ENCODE measurements at places on chromosomes 12 and 14.
A peak's percentile ranks its signal among the peaks of the same experiment; 100 is the strongest.

- no peak for DNase-seq
Observed at GRCh38 chr12:98389593-98389992, 125.8 kb upstream of the TMPO start.

DNA sequence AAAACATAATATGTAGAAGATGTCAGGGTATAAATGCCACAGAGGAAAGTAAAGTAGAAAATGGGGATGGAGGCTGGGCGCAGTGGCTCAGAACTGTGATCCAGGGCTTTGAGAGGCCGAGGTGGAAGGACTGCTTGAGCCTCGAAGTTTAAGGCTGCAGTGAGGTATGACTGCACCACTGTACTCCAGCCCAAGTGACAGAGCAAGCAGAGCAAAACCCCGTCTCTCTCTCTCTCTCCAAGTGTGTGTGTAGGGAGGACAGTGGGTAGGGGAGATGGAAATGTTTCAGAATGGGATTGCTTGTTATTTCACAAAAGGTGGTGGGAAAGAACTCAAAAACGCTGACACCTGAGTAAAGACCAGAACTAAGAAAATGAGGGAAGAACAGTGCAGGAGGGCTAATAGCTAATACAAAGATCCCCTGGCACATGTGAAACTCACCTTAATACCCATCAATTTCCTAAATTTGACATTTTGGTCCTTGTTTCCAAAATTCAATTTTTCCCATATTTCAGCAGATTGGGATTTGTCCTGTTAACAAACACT, 5.7 kb upstream of the ZCCHC8 start:
- no peak for DNase-seq

DNA sequence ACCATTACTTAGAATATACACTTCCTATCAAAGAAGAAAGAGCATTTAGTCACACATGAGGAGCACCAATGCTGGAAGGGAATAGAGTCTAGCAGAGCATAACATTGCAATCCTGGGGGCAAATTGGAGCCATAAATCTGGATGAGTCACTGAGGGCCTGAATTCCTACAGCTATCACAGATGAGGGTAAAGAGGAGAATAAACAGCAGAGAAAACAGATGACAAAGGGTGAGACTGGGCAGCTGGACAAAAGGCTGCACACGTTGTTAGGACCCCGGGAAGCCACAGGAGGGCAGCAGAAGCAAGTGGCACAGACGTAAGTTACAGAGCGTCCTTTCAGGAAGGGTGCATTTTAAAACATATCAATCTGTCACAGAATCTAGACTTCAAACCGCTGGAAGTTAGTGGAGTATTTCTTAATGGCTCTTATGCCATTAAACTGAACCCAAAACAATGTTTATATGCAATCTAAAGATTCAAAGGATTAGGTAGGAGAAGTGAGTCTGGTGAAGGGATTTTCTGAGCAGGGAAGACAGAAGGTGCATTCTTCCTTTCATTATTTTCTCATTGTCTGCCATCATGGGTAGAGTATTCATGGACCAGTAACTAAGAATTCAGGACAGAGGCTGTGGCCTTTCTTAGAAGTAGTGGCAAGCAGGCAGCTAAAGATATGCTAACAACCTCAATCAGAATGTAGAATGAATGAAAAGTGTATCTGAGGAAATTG, 159.8 kb upstream of the DAAM1 start:
- DNase-seq = peak; percentile 49

- no peak for DNase-seq
Observed at GRCh38 chr12:46946137-46946536, 120.3 kb upstream of the SLC38A4 start.

DNA sequence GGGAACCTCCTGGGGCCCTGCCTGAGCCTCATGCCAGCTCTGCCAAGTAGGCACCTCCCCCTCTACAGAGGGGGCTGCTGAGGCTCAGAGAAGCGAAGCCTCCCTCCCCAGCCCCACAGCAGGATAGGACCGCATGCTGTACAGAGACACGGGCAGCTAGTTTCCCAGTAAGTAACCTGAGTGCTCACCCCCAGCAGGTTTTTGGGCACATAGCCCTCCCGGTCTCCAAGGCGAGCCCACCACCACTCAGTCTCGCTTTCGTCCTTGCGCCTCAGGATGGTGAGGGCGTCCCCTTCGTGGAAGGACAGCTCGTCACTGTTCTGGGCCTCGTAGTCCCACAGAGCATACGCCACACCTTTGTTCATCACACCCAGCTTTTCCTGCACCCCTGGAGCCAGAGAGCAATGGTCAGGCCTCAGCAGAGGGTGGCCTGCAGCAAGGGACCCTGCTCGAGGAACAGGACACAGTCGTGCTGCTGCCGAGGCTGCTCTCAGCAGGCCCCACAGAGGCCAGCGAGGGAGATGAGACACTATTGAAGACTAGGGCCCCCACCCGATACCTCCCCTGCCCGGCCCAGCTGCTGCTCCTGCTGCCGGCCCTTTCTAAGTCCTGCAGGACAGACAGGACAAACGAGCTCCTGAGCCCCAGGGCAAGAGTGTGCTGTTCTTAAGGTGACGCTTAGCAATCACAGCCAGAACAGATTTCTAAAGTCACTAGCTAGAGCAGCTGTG, 20.4 kb downstream of the ZFYVE21 start:
- no peak for DNase-seq

DNA sequence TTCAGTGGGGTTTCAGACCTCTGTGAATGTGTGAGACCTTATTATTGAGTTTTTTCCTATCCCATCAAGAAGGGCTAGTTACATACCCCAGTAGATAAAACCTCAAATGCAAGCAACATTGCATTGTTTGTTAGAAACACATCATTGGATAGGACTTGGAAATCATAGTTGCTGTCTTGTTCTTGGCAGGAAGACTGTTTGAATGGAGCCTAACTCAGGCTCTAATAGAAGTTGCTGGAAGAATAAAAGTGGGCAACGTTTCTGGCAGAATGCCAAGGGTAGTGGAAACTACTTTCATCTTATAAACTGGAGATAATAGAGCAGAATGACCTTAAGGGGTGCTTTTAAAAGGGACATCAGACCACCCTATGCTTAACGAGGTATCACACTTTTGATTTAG, 9.9 kb upstream of the PTHLH start:
- DNase-seq = no peak

DNA sequence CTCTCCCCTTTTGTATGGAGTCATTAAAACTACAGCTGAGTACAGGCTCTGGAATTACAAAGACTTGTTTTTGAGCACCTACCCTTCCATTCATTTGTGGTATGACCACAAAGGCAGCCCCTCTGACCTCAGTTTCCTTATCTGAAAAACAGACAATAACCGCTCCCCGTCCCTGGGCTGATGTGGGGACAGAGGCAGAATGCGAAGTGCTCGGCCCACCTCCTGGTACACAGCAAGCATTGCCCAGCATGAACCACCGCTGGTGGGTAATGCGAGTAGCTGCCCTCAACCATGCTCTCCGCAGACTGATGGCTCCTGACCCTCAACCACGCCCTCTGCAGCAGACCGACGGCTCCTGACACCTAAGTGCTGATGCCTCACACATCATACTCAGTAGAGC, 22.4 kb downstream of the P2RX2 start:
- no peak for DNase-seq

- DNase-seq = no peak
Observed at GRCh38 chr12:112686373-112686772, 105.2 kb upstream of the RPH3A start.

DNA sequence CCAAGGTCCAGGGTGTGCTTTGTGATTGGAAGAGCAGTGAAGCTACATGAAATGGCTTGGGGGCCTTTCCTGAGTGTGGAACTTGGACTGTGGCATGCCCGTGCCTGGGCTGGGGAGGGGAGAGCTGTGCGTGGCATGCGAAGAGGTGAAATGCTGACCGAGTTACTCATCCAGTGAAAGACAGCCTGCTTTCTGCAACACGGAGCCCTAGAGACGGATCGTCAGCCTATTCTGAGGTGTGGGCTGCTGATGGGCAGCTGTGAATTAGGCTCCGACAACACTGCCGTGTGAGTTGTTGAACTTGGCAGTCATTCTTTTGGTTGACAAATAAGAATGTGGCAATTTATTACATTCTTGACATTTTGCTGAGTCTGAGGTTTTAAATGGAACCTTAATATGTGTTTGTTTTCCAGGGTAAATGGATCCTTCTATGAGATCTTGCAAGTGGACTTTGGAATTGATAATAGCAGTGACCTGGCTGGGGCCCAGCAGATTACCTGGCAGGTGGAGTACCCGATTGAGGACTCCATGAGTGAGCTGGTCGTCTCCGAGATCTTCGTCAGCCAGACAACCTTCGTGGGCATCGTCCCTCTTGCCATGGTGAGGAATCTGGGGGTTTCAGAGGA, 453.9 kb downstream of the AACS start:
- DNase-seq = no peak

GRCh38 chr14:98542316-98542715, 729.7 kb downstream of the BCL11B start:
- DNase-seq = no peak

GRCh38 chr12:10113075-10113474, 14.3 kb upstream of the CLEC1A start:
- DNase-seq = no peak

DNA sequence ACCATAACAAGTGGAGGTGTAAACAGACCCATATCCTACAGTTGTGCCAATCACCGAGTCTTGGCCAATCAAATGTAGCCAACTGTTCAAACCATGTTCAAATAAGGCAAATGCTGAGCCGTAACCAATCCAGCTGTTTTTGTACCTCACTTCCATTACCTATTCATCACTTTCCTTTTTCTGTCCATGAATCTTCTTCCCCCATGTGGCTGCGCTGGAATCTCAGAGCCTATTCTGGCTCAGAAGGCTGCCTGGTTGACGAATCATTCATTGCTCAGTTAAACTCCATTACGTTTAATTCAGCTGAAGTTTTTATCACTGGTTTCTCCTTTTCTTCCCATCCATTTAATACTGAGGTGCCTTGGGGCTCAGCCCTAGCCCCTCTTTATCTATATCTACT, 71.1 kb downstream of the TBC1D30 start:
- DNase-seq = no peak

- no peak for DNase-seq
Observed at GRCh38 chr12:92612611-92613010, 90.2 kb upstream of the PLEKHG7 start.

DNA sequence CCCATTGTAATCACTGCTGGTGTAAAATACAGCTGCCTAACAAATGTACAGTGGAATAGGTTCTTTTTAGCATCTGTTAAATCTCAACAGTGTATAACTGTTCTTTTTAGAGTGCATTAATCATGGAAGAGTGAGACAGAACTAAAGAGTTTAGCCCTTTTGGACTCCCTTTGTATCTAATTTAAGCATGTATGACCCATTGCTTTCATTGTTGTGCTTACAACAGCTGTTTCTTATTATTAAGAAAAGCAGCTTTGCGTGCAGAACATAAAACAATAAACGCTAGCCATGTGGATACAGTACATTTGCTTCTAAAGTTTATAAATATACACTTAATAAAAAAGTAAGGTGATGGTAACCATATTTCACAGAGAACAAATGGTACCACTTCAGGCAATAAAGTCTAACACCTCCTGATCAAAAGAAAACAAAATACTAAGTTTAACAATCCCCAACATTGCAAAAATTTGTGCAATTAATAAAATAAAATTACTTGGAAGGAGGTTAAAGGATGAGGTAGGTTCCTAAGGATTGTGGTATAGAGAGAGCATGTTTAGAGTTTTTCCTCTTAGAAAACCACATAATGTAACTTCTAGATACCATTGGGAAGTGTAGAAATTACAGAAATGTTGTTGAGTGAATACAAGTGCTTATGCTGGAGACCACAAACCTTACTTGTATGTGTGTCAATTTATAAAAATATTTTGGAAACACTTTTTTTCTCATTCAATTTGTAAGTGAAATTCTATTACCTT, 448.7 kb downstream of the SLC6A15 start:
- no peak for DNase-seq

DNA sequence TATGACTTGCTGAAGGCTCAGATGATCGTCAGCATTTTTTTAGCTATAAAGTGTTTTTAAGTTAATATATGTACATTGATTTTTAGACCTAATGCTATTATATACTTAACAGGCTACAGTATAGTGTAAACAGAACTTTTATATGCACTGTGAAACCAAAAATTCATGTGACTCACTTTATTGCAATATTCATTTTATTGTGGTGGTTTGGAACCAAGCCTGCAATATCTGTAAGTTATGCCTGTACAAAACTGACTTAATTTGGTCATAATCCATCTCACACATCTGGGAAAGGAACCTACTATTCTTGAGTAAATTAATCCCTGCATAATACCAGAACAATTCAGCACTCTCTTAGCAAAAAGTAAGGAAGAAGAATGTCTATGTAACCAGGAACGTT, 390.7 kb downstream of the SYT1 start:
- no peak for DNase-seq

GRCh38 chr14:37343307-37344094, 145.8 kb downstream of the MIPOL1 start:
- DNase-seq = no peak

GRCh38 chr12:47570151-47570550, 135.7 kb downstream of the RPAP3 start:
- no peak for DNase-seq

- no peak for DNase-seq
Observed at GRCh38 chr12:52533686-52534470, 13.7 kb upstream of the KRT5 start.

GRCh38 chr12:77082021-77082420, 16.7 kb upstream of the E2F7 start:
- no peak for DNase-seq

GRCh38 chr14:91929700-91930099, 17.8 kb downstream of the FBLN5 start:
- no peak for DNase-seq

- DNase-seq = no peak
Observed at GRCh38 chr12:104480012-104480411, 23.3 kb downstream of the CHST11 start.

GRCh38 chr14:101113835-101114725, 210.6 kb upstream of the RTL1 start:
- DNase-seq = no peak

DNA sequence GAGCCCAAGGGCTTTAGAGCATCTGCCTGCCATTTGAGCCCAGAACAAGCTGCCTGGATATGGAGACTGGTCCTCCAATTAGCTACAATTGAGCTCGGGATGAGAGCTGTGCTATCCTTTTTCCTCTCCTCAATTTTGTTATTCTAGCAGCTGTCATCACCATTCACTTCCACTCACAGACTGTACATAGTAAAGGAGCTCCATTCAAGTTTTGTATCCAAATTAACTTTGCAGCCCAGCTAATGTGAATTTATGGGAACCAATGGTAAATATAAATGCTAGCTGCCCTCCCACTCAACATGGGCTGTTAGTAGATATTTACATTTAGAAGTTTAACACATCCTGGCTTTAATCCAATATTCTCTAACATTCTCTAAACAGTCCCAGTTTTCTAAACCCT, 44.6 kb downstream of the BMP4 start:
- DNase-seq = no peak

Measured in NCI-H1105 (cell line).